ENCODE measurements at places on chromosomes 12 and 14.
A peak's percentile ranks its signal among the peaks of the same experiment; 100 is the strongest.

GRCh38 chr14:37870632-37871346, 275.4 kb downstream of the TTC6 start:
- DNase-seq: no peak

GRCh38 chr12:63792338-63792737, 12.6 kb downstream of the RXYLT1 start:
- no peak for DNase-seq

- DNase-seq: peak; percentile 18
These were observed 9.4 kb downstream of the ASPG start for GRCh38 chr14:104094709-104095425.

- peak; percentile 67 for DNase-seq
These were observed 189.4 kb upstream of the DYRK2 start for GRCh38 chr12:67459173-67459572.

DNA sequence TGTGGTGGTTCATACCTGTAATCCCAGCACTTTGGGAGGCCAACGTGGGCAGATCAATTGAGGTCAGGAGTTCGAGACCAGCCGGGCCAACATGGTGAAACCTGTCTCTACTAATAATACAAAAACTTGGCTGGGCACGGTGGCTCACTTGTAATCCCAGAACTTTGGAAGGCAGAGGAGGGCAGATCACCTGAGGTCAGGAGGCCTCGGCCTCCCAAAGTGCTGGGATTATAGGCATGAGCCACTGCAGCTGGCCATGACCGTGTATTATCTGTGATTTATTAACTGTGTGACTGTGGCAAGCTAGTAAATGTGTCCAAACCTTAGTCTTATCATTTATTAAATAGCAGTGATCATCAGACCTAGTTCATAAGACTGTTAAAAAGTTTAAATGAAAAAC, 7.1 kb upstream of the ITPK1 start:
- no peak for DNase-seq

- no peak for DNase-seq
These were observed 124.6 kb downstream of the SINHCAF start for GRCh38 chr12:31201382-31201781.

- no peak for DNase-seq
These were observed 124.5 kb upstream of the TBX5 start for GRCh38 chr12:114530417-114530816.

GRCh38 chr12:20105943-20106342, 262.4 kb upstream of the PDE3A start:
- peak; percentile 56 for DNase-seq

GRCh38 chr14:95157048-95157326, 342 bp downstream of the DICER1 start:
- DNase-seq: peak; percentile 36

GRCh38 chr12:49703647-49704137, 3.5 kb downstream of the FMNL3 start:
- DNase-seq: peak; percentile 53

- DNase-seq: no peak
These were observed 3.7 kb upstream of the CAMKK2 start for GRCh38 chr12:121300083-121300819.

- no peak for DNase-seq
These were observed 2.6 kb downstream of the YLPM1 start for GRCh38 chr14:74765721-74766120.

GRCh38 chr12:47740606-47741339, 15.5 kb upstream of the ENDOU start:
- DNase-seq: no peak

DNA sequence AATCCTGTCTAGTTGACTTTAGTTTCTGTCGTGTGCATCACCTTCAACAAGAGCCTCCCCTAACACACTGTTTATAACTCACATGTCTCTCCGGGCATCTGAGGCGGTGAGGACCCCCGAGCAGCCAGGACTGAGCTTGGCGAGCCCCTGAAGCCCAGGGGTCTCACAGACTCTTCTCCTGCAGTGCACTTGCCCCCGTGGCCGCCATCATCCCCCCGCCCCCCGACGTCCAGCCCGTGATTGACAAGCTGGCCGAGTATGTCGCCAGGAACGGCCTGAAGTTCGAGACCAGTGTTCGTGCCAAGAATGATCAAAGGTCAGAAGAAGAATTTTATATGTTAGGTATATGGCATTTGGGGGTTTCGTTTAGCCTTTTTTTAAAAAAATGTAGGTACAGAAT, 43.3 kb downstream of the SFSWAP start:
- DNase-seq: no peak

DNA sequence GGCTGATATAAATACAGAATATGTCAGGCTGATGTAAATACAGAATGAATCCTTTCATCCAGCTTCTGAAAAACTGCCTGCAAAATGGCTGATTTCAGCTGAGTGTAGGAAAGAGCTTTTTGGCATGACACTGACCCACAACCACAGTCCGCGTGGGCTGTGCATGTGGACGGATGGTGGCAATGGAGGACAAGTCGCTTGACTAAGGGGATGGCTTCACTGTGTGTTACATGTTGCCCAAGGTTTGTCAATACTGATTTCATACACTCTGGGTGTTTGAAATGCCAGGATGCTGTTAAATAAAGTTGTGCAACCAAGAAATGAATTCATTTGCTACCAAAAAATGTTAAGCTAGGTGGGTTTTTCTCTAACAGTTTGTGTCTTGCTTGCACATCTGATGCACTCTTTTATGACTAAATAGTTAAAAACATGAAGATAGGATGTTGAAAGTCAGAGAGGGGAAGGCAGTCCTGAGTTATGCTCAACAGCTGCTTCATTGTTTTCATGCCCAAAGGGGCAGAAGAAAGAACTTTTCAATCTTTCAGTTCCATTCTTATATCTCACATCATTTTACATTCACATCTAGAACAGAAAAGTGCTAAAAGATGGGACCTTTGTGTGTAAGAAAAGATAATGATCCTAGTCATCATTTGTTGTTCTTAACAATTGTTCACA, 36.5 kb upstream of the OVCH1 start:
- no peak for DNase-seq

GRCh38 chr12:74449872-74450271, 87.8 kb upstream of the ATXN7L3B start:
- DNase-seq: peak; percentile 15

DNA sequence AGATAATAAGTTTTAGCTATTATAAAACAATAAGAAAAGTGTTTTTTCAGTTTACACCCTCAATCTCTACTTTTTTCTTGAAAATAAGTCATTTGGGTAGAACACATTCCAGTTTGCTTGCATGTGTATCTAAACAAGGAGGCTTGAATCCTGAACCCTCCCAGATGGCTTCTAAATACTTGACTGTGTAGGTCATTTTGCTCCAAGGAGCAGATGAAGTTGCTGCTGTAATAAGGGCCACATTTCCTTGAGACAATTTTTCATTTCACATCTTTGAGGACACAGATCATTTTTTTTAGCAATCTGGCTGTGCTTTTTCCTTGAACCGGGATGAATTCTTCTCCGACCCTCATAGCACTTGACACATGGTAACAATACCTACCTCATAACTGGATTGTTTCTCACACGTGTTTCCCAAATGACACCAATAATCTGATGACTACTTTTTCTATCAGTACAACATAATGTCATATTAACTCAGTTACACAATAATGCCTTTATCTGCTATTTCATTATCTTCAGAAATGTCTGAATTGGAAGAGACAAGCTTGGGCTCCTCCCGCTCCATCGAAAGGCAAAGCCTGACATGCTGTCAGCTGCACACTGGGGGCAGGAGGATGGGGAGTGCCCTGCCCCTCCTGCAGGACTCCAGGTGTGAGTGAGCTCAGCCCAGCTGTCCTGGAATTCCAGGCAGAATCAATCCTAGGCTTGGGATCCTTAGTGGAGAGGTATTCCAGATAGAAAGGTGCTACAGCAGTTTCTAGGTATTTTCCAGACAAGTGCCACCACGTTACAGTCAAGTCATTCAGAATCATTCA, 30.9 kb downstream of the GPHB5 start:
- DNase-seq: peak; percentile 83

DNA sequence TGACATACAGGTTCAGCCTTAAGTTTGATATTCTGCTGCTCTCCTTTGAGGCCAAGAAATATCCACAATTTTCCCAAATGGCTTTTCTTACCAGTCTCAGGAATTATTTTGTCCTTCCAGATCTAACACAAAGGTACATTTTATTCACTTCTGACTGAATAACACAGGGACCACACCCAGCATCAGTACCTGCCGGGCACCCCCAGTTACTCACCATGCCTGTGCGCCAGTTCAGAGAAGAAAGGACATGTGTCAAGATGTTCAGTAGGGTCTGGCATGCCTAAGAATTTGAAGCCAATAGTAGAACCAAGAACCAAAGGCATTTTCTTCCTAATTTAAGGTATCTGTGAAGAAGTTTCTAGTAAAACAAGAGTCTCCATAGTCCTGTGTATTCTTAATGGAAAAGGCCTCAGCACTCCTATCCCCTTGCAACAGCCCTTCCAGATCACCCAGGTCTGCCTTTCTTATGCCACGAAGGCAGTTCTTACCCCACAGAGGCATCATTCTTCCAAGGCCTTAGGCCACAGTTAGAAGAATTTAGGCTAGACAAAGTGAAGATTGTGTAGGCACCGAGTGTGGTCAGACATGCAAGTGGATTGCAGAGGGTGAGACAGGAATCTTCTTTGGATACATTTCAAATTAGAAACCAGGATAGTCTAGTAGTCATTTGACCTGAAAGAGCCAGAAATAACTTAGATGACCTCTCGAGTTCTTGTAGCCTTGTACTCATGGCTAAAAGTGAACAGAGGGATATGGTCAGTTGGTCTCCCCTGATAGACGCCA, 140.1 kb upstream of the HIF1A start:
- DNase-seq: peak; percentile 91

GRCh38 chr12:57738661-57739237, at the start of gene AGAP2:
AGAP2 (minus strand) TSS chr12:57738742; CDS start chr12:57738246, 496 bp downstream.
- DNase-seq: no peak

DNA sequence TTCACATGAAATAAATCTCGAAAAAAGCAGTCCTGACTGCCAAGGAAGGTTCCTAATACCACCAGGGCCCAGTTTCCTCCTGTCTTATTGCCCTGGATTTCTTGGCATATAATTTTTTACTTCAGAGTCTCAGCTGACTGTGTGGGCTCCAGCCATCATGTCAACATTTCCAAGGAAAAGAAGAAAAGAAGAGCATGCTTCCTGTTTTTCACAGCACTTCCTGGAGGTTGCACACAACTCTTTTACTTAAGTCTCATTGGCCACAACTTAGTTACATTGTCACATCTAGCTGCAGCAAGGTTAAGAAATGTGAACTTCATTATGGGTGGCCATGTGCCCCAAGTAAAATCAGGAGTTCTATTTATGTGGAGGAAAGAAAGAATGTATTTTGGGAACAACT, 24.3 kb downstream of the DACT1 start:
- no peak for DNase-seq

GRCh38 chr12:48119078-48119833, at the start of gene PFKM:
PFKM (plus strand) TSS chr12:48119364; CDS start chr12:48122775, 3,411 bp downstream.
- DNase-seq: peak; percentile 87

DNA sequence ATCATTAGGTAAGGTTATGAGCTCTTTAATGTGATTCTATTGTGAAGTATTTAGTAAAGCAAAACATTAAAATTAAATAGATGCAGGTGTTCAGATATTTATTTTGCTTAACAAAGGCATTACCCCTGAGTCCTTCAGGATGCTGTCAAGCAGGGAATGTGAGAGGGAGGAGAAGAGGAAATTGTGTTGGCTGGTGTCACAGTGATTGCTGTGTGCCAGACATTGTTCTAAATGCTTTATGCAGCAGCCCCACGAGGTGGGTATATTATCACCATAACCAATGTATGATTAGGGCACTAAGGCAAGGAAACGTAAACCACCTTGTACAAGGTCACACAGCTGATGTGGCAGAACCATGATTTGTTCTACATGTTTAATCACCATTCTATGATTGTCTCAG, 80.1 kb downstream of the STAB2 start:
- no peak for DNase-seq

DNA sequence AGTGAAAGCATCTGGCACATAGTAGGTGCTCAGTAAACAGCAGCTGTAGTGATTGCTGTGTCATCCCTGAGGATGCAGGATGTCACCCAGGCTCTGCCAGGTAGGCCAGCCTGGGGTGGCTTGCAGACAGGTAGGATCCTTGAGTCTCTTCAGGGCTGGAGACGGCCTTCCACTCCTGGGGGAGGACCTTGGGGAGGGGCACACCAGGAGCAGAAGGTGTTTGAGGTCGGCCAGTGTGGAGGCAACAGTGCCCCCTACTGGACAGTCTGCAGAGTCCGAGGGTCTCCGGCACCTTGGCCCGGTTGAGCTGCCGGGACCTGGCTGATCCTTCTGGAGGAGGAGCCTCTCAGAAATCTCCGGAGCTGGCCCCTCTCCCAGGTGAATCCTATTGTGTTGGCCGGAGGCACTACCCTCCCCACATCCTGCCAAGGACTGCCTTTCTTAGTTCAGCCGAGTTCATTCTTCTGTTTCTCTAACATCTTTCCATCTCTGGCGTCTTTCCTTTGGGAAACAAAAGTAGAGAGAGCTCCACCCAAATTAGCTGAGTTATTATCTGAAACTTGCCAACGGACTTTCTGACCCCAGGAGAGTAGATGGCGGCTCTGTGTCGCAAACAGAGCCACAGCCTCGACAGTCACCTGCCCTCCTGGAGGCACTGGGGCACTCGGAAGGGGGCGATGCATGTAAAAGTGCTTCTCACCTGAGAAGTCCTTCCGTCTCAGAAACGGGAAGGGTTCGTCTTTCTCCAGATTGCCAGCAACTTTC, 41.8 kb upstream of the CLMN start:
- no peak for DNase-seq

DNA sequence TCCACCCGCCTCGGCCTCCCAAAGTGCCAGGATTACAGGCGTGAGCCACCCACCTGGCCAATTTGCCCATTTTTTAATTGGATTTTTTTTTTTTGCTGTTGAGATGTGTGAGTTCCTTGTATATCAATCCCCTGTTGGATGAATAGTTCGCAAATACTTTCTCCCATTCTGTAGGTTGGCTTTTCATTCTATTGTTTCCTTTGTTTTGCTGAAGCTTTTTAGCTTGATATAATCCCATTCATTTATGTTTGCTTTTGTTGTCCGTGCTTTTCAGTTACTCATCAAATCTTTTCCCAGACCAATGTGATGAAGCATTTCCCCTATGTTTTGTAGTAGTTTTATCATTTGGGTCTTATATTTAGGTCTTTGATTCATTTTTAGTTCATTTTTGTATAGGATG, 36.4 kb downstream of the TRAF3 start:
- no peak for DNase-seq

GRCh38 chr12:130830246-130830551, 8.9 kb downstream of the STX2 start:
- DNase-seq: no peak

GRCh38 chr12:105945880-105946279, 192.9 kb downstream of the NUAK1 start:
- DNase-seq: peak; percentile 68

- DNase-seq: no peak
These were observed 233.8 kb downstream of the ITPR2 start for GRCh38 chr12:26599096-26599695.

DNA sequence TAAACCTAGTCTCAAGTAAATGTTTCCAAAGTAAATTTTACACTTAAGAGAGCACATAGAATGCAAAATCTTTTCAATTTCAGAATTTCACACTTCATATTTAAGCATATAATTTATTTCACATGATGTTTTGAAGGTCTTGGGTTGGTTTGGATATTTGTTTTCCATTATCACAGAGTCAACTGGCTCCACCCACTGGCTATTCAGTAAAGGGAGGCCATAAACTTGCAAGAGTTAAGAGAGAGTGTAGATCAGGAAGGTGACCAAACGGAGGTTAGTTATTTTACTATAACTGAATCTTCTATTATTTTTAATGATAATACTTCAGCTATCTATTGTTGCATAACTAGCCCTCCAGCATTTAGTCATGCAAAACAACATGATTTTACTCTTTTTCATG, 6.2 kb upstream of the CPNE8 start:
- no peak for DNase-seq

Measured in AG10803 (cell line).